ENCODE measurements at places on chromosomes 1 and 21. TPM values are rescaled to one million over a fixed set of nuclear protein-coding genes. Genes with fewer than 3 reads are reported as not detected.
A peak's percentile ranks its signal among the peaks of the same experiment; 100 is the strongest.

GRCh38 chr1:55870106-55870505 is 654.9 kb upstream of the USP24 start:
- no peaks in the 10 kb centered on the region for H3K4me1 ChIP-seq
- H3K36me3 ChIP-seq = no peaks in the 10 kb centered on the region
- H3K27ac ChIP-seq = no peak overlapping the region
- H3K27me3 ChIP-seq = no peaks in the 10 kb centered on the region
- no peak overlapping the region for H3K4me3 ChIP-seq
- no peak for DNase-seq

The OR10J1 gene
- total RNA-seq = not detected

- DNase-seq = no peak
- peaks cover 11% of the 10 kb centered on the region for H3K4me1 ChIP-seq
- no peak overlapping the region for H3K27ac ChIP-seq
- H3K4me3 ChIP-seq = no peak overlapping the region
- H3K27me3 ChIP-seq = no peaks in the 10 kb centered on the region
- H3K36me3 ChIP-seq = no peaks in the 10 kb centered on the region
These were observed 19.9 kb downstream of the SAMSN1 start for GRCh38 chr21:14526199-14526598.

DNA sequence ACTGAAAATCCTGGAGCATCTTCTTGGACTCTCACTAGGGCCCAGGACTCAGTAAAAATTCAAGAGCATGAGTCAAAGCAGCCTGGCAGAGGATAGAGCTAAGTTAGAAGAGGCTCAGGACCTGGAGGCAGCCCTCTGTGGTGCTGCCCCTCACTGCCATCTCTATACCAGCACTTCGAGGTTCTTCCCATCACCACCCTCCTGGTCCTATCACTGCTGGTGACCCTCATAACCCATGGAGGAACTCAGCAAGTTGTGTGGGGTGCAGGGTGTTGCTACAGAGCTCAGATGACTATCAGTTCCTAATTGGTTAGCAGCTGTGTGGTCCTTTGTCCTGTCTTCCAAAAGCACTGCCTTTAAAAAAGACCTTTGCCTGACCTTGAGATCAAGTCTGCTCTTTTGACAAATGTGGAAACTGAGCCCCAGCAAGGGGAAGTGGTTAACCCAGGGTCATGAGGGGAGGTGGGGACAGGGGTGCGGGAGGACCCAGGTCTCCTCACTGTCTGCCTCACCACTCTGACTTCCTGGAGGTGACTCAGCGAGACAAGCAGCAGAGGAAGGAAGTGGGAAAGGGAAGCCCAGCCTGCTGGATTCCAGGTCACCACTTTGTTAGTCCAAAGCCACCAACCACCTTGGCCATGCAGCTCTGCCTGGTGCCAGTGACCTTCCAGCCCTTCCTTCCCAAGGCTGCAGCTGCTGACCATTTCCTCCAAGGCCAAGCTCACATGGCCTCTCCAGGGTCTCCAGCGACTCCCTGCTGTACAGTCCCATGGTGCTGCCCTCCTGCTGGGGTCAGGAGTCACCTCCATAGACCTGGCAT is 199.4 kb upstream of the EDN2 start:
- no peak overlapping the region for H3K27ac ChIP-seq
- H3K36me3 ChIP-seq = no peaks in the 10 kb centered on the region
- H3K27me3 ChIP-seq = no peaks in the 10 kb centered on the region
- no peak for DNase-seq
- H3K4me1 ChIP-seq = peaks cover 26% of the 10 kb centered on the region
- no peak overlapping the region for H3K4me3 ChIP-seq

The RSPH1 gene
- 18.1 TPM for total RNA-seq

DNA sequence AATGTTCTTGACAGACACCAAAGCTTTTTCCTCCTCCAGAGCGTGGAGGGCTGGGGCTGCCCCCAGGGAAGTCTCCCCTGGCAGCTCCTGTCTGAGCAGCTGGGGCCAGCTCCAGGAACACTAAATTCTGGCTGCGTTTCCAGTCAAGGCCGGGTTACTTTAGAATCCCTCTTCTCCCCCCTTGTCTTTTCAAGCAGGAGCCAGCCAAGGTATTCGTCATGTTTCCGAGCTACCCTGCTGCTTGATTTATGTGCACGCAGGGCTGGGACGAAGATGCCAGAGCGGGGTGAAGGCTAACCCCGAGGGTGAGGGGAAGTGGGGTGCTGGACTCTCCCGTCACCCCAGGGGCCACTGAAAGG is 68.1 kb upstream of the ANGPTL1 start:
- peaks cover 10% of the 10 kb centered on the region for H3K4me1 ChIP-seq
- no peaks in the 10 kb centered on the region for H3K36me3 ChIP-seq
- H3K27me3 ChIP-seq = no peaks in the 10 kb centered on the region
- no peak for DNase-seq

The TRABD2B gene
- 1.8 TPM for total RNA-seq

DNA sequence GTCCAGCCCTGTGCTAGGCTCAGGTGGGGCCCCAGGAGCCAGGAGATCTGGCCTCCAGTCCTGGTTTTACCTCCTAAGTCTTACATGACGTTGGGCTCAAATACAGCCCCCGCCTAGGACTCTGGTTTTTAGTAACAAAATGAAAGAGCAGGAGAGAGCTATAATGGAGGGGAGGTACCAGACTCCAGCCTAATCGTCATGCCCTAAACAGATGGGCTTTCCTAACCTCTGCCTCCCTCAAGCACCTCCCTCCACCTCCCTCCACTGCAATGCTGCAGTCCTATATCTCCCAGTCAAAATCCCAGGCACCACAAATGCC is 28.6 kb downstream of the TTC39A start:
- H3K27me3 ChIP-seq = no peaks in the 10 kb centered on the region
- no peak overlapping the region for H3K27ac ChIP-seq
- H3K4me1 ChIP-seq = peaks cover 16% of the 10 kb centered on the region
- H3K4me3 ChIP-seq = no peak overlapping the region

- H3K4me1 ChIP-seq = peaks cover 57% of the 10 kb centered on the region
- DNase-seq = peak; percentile 69
- no peaks in the 10 kb centered on the region for H3K36me3 ChIP-seq
- no peaks in the 10 kb centered on the region for H3K27me3 ChIP-seq
- peak overlapping the region; percentile 43 for H3K27ac ChIP-seq
- no peak overlapping the region for H3K4me3 ChIP-seq
These were observed 801 bp upstream of the ANXA9 start for GRCh38 chr1:150981177-150981804.

- H3K27ac ChIP-seq = no peak overlapping the region
- H3K4me3 ChIP-seq = peak overlapping the region; percentile 46
- no peaks in the 10 kb centered on the region for H3K4me1 ChIP-seq
These were observed 237.9 kb upstream of the PBX1 start for GRCh38 chr1:164320790-164321731.

DNA sequence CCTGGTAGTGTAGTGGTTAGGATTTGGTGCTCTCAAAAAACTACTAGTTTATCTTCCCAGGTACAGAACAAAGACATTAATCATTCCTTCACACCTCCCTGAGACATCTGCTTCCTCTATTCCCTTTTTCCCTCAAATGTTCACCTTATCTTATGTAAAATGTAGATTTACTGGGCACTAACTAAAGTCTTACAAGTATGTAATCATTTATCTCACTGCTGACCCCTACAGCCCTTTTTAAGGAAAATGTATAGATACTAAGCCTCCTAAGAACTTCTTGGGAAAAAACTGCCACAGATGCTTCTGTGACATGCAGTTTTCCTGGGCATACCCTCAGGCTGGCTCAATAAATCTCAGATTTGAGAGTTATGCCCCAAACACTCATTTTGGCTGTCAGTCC is 50.8 kb upstream of the NEK7 start:
- no peak for DNase-seq
- H3K4me3 ChIP-seq = no peak overlapping the region
- H3K27me3 ChIP-seq = no peaks in the 10 kb centered on the region
- H3K36me3 ChIP-seq = no peaks in the 10 kb centered on the region

- no peak overlapping the region for H3K4me3 ChIP-seq
- peaks cover 6% of the 10 kb centered on the region for H3K36me3 ChIP-seq
- H3K27ac ChIP-seq = no peak overlapping the region
- peaks cover 7% of the 10 kb centered on the region for H3K4me1 ChIP-seq
- H3K27me3 ChIP-seq = no peaks in the 10 kb centered on the region
- DNase-seq = peak; percentile 86
These were observed 2.2 kb upstream of the ARHGAP30 start for GRCh38 chr1:161071886-161072371.

- H3K4me3 ChIP-seq = no peak overlapping the region
- H3K27me3 ChIP-seq = no peaks in the 10 kb centered on the region
These were observed 44.0 kb downstream of the TRIM62 start for GRCh38 chr1:33137800-33138199.

DNA sequence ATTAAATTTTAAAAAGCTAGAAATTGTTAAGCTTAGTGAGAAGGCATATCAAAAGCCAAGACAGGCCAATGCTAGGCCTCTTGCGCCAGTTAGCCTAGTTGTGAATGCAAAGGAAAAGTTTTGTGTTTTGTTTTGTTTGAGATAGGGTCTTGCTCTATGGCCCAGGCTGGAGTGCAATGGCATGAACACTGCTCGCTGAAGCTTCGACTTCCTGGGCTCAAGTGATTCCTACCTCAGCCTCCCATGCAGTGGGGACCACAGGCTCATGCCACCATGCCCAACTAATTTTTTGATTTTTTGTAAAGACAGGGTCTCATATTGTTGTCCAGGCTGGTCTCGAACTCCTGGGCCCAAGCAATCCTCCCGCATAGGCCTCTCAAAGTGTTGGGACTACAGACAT is 40.3 kb downstream of the TRIM33 start:
- peaks cover 29% of the 10 kb centered on the region for H3K4me1 ChIP-seq
- H3K27me3 ChIP-seq = no peaks in the 10 kb centered on the region
- H3K27ac ChIP-seq = no peak overlapping the region
- H3K36me3 ChIP-seq = no peaks in the 10 kb centered on the region
- DNase-seq = no peak
- H3K4me3 ChIP-seq = no peak overlapping the region

GRCh38 chr1:237873487-237874211 is 17.1 kb downstream of the ZP4 start:
- no peak for DNase-seq
- H3K4me1 ChIP-seq = no peaks in the 10 kb centered on the region
- no peak overlapping the region for H3K27ac ChIP-seq
- no peaks in the 10 kb centered on the region for H3K27me3 ChIP-seq

The KDF1 gene
- total RNA-seq = 8.1 TPM

DNA sequence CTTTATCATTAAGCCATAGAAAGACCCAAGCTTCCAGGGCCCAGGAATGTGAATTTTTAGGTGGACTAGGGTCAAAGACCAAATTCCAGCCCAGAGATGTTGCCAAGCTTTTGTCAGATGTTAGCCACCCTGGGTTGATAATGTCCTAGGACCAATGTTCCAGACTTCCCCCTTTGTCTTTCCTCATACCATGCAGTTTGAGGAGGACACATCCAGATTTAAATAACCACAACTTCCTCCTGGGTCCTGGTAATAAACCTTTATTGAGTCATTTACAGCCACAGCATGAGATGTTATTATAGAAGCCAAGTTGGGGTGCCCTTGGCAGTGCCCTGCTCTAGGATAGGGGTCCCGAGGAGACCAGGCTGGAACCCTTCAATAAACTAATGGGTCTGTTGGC is 5.9 kb downstream of the TNR start:
- H3K4me1 ChIP-seq = no peaks in the 10 kb centered on the region
- no peak for DNase-seq
- no peak overlapping the region for H3K27ac ChIP-seq
- no peak overlapping the region for H3K4me3 ChIP-seq

GRCh38 chr21:46120301-46121285 is 22.7 kb downstream of the COL6A2 start:
- peak; percentile 33 for DNase-seq
- no peaks in the 10 kb centered on the region for H3K4me1 ChIP-seq
- H3K36me3 ChIP-seq = peaks cover 71% of the 10 kb centered on the region
- no peaks in the 10 kb centered on the region for H3K27me3 ChIP-seq
- H3K27ac ChIP-seq = no peak overlapping the region

GRCh38 chr1:183882335-183883167 is 77.6 kb downstream of the RGL1 start:
- no peak overlapping the region for H3K4me3 ChIP-seq
- H3K27me3 ChIP-seq = no peaks in the 10 kb centered on the region
- H3K4me1 ChIP-seq = peaks cover 49% of the 10 kb centered on the region

- H3K4me1 ChIP-seq = peaks cover 12% of the 10 kb centered on the region
- peaks cover 4% of the 10 kb centered on the region for H3K27me3 ChIP-seq
- no peaks in the 10 kb centered on the region for H3K36me3 ChIP-seq
- no peak for DNase-seq
- H3K27ac ChIP-seq = no peak overlapping the region
These were observed 1.2 kb upstream of the ZNF683 start for GRCh38 chr1:26373789-26374188.

The C1orf141 gene
- total RNA-seq = 2.2 TPM

DNA sequence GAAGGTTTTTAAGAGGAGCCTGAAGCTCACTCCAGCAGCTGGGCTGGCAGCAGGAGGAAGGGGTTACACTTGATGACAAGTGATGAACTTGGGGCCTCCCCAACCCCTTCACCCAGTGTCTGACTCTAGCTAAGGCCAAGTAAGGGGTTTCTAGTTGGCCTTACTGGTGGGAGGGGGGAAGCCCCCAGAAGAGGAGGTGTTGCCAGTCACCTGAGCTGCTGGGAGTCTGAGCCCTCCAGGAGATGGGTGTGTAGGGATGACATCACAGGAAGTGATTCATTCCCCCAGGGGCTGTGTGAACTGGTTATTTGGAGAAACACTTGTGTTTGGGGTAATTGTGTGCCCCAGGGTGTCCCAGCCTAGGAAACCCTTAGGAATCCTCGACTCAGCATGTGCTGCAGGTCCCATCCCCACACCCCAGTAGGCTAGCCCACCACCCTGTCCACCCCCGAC is 3.1 kb downstream of the PADI1 start:
- H3K27me3 ChIP-seq = peaks cover 13% of the 10 kb centered on the region
- DNase-seq = no peak
- H3K4me1 ChIP-seq = peaks cover 21% of the 10 kb centered on the region
- no peak overlapping the region for H3K4me3 ChIP-seq

The RABGAP1L gene
- 83.9 TPM for total RNA-seq

GRCh38 chr1:181608948-181609347 is 125.6 kb downstream of the CACNA1E start:
- H3K4me1 ChIP-seq = no peaks in the 10 kb centered on the region
- H3K27ac ChIP-seq = no peak overlapping the region
- H3K4me3 ChIP-seq = no peak overlapping the region
- H3K36me3 ChIP-seq = no peaks in the 10 kb centered on the region
- no peak for DNase-seq
- H3K27me3 ChIP-seq = no peaks in the 10 kb centered on the region

- H3K27ac ChIP-seq = no peak overlapping the region
- DNase-seq = no peak
- H3K36me3 ChIP-seq = no peaks in the 10 kb centered on the region
- no peaks in the 10 kb centered on the region for H3K4me1 ChIP-seq
- no peak overlapping the region for H3K4me3 ChIP-seq
- no peaks in the 10 kb centered on the region for H3K27me3 ChIP-seq
These were observed 118.5 kb downstream of the UCHL5 start for GRCh38 chr1:192940658-192941057.

- H3K27ac ChIP-seq = no peak overlapping the region
- H3K4me1 ChIP-seq = peaks cover 27% of the 10 kb centered on the region
- peaks cover 12% of the 10 kb centered on the region for H3K36me3 ChIP-seq
- no peak overlapping the region for H3K4me3 ChIP-seq
- H3K27me3 ChIP-seq = no peaks in the 10 kb centered on the region
- no peak for DNase-seq
These were observed 22.8 kb downstream of the SLC9A1 start for GRCh38 chr1:27132147-27132546.

The GBP7 gene
- not detected for total RNA-seq

- H3K4me3 ChIP-seq = no peak overlapping the region
- H3K27ac ChIP-seq = no peak overlapping the region
- H3K4me1 ChIP-seq = peaks cover 4% of the 10 kb centered on the region
- H3K36me3 ChIP-seq = peaks cover 24% of the 10 kb centered on the region
These were observed 20.5 kb downstream of the SLC19A2 start for GRCh38 chr1:169465281-169465680.

GRCh38 chr1:244598611-244599010 is 54.3 kb upstream of the DESI2 start:
- no peaks in the 10 kb centered on the region for H3K36me3 ChIP-seq
- no peaks in the 10 kb centered on the region for H3K27me3 ChIP-seq
- no peak overlapping the region for H3K4me3 ChIP-seq
- no peak for DNase-seq

The NHLH1 gene
- total RNA-seq = 0.15 TPM

The C1QB gene
- 1,524 TPM for total RNA-seq

All from lower lobe of right lung (tissue), 2 donors.